ENCODE measurements at places on chromosomes 12 and 14.

GRCh38 chr12:69070319-69071090 is 137.5 kb upstream of the CPM start:
- DNase-seq: peak; percentile 63

DNA sequence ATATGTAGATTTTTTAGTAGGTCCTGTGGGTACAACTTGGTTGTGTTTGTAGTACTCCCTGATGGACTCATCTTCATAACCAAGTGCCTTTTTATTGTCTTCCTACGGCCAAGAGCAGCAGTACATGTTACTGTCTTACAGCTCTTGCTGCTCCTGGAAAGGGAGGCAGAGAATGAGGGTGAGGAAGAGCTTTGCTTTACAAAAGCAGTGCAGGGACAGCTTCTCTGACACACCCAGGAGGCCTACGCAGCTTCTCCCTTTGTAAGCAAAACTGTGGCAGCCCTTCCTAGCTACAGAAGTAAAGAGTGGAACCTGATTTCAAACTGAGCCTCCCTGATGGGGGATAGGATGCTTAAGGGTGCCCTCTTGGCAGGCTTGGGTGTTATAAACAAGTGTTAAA is 18.6 kb downstream of the MYRFL start:
- DNase-seq: no peak

DNA sequence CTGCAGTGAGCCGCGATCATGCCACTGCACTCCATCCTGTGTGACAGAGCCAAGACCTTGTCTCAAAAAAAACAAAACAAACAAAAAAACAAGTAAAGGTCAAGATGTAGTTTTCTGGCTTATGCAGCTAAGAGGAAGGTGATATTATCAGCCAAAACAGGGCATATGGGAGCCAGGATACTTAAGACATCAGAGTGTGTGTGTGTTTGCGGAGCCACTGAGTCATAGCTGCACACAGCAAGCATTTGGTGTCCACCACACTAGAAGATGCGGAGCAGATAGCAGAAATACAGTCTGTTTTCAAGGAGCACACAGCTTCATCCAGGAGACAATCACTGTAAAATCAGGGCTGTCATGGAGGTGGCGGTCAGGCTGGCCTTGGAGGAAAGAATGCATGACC is 72.6 kb upstream of the REP15 start:
- DNase-seq: no peak

- DNase-seq: no peak
Measured at GRCh38 chr14:100439781-100440180, 116.6 kb downstream of the SLC25A47 start.

DNA sequence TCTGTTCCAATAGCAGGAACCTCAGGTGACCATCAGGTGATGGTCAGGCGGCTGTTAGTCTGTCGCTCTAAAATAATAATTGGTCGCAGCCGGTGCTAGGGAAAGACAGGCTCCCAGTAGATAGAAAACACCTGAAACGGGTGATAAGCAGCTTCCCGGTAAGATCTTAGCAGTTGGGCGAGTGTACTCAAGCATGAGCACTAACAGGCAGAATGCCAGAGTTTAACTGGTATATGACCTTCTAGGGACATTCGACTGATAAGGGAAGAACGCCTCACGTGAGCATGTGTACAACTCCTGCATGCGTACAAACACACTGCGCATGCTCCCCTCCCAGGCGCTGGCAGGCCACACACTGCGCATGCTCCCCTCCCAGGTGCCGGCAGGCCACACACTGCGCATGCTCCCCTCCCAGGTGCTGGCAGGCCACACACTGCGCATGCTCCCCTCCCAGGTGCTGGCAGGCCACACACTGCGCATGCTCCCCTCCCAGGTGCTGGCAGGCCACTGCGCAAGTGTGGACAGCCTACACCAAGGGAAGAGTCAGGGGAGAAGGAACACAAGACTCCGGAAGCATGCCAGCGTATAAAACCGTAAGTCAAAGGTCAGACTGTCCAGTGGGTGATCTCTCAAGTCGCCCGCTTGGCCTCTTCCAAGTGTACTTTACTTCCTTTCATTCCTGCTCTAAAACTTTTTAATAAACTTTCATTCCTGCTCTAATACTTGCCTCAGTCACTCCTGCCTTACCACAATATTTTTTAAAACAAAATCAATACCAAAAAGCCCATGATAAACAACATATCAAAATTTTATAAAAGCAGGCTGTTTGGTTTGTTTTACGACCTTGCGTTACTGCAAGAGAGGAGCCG is 24.5 kb downstream of the GPRC5D start:
- DNase-seq: peak; percentile 66

Measured in neural crest cell (in vitro differentiated cells).